ENCODE measurements at places on chromosomes 4 and X.

- no peak for DNase-seq
These were observed 2.1 kb downstream of the JAKMIP1 start for GRCh38 chr4:6198278-6198677.

GRCh38 chr4:62544428-62544827, 1344.3 kb downstream of the ADGRL3 start:
- no peak for DNase-seq

DNA sequence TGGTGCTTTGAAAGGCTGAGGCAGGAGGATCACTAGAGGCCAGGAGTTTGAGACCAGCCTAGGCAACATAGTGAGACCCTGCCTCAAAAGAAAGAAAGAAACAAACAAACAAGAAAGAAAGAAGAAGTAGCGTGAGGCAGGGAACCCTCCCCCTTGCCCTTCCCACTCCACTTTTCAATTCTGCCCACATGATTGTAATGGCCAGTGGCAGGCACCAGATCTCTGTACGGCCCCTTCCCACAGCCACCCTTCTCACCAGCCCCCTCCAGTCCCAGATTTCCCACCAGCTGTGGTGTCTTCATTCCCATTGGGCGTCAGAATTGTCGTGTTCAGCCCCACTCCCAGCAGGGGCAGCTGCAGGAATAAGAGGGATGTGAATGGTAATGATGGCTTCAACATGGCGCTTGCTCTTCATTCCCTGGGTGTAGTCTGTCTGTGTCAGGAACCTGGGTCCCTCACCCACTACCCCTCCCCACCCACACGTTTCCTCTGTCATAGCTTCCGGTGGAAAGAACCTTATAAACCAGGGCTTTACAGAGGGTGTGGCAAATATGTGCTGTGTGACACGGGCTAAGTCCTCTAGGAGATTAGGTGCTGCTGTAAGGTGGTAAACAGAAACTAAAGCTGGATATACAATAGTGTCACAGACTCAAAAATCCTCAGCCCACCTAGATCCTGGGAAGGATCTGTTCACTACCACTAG, at the start of gene IL2RG:
IL2RG (minus strand) TSS at position 437 of the 703 bp plus-strand sequence; CDS start at position 399, 38 bp downstream.
- no peak for DNase-seq

DNA sequence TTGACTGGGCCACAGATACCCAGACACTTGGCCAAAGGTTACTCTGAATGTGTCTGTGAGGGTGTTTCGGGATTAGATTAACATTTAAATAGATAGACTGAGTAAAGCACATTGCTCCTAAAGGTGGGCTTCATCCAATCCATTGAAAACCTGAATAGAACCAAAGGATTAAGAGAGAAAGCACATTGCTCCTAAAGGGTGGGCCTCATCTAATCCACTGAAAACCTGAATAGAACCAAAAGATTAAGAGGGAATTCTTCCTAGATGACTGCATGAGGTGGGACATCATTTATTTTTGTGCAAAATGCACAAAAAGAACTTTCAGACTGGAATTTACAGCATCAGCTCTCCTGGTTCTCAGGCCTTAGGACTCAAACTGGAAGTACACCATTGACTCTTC, 351.2 kb upstream of the PCDH10 start:
- no peak for DNase-seq

DNA sequence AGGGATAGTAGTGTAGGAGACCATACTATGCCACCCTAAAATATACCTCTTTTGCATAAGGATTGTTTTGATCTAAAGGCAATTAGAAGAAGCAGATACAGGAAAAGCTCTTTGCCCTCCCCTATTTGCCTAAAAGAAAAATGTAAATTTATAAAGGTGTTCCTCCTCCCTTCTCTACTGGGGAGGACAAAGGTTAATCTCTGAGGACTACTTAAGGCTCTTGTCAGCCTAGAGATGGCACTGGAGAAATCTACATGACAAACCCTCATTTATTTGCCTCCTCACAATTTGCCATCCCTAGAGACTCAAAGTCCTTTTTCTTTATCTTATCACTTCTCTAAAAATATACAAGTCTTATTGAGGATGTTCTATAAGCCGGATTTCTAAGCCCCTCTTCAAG, 1021.8 kb downstream of the STPG2 start:
- DNase-seq, result no peak

- DNase-seq, result peak; percentile 79
These were observed 15.9 kb downstream of the HMGB2 start for GRCh38 chr4:173318240-173318639.

GRCh38 chrX:120429776-120430540, 39.1 kb downstream of the LAMP2 start:
- peak; percentile 39 for DNase-seq

GRCh38 chr4:144723471-144723870, 77.5 kb downstream of the HHIP start:
- DNase-seq, result no peak

GRCh38 chr4:146450524-146450923, 71.2 kb downstream of the SLC10A7 start:
- no peak for DNase-seq

DNA sequence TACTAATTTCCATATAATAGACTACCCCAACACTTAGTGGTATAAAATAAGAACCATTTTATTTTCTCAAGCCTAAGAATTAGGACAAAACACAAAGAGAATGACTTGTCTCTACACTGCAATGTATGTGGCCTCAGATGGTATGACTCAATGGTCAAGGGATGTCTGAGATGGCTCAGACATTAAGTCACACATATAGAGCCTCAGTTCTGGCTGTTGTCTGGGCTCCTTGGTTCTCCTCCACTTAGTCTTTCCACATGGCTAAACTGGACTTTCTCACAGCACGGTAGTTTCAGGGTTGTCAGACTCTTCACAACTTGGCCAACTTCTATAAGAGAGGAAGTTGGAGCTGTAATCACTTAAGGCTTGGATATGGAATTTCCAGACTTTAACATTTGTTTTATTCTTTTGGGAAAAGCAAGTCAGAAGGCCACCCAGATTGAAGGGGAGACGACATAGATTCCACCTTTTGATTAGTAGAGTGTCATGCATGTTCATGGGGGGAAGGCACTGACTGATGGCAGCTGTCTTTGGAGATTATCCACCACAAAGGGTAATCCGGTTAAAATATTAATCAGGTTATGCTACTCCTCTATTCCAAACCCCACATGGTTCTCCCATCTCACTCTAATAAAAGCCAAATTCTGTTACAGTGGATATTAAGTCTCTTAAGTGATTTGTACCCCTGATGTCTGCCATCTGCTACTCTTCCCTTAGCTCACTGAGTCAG, 9.4 kb downstream of the IL15 start:
- DNase-seq, result no peak

DNA sequence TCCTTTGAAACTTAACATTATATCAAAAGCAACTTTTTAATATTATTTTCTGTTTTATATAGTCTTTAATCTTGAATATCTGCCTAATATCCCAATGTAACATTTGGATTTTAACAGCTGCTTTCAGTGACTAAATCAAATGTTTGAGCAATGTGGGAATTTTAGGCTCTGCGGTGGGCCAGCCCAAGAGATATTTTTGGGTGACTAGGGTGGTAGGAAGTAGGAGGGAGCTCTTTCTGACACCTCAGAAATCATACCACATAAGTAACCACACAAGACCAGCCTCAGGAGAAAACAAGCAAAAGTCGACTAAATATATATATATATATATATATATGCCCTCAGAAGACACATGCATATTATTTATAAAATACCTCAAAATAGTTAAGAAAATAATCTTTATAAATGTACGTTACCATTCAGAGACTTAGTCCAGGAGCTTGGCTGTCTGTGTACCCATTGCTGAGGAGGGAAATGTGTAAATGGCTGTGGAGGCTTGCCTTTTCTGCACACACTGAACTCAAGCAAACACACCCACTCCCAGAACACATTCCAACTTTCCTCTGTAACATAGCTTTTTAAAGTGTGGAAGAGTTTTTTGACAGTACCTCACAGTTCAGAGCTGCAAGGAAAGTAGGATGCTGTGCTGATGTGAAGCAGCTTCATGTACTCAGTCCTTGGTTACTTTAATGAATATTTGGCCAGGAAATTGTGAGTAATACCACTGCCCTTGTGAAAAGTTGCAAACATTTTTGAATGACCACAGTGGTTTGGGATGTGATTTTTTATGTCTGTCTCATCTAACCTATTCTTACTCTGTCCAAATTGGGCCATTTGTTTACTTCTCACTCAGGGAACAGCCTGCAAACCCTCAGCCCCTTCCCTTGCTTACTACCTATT, at the start of gene RTL3:
RTL3 (minus strand) TSS at position 484 of the 900 bp plus-strand sequence. CDS start 908 bp downstream, outside the sequence.
- DNase-seq, result no peak

DNA sequence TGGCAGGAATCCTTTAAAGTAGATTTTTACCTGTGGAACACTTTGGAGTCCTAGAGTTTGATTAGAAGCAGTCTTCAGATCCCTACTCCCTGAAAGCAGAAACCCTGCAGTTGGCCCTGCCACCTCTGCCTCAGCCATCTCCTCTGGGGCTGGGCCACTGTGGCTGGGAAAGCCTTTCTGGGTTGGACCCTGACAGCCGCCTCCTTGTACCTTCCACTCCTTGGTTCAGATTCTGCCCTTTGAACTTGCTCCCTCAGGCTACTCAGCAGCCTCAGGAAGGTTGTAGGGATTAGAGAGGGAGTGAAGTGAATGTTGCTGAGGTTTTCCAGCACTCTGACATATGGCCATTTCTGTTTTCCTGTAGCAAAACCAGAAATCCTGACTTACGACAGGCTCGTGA, 65.5 kb downstream of the KIT start:
- no peak for DNase-seq

DNA sequence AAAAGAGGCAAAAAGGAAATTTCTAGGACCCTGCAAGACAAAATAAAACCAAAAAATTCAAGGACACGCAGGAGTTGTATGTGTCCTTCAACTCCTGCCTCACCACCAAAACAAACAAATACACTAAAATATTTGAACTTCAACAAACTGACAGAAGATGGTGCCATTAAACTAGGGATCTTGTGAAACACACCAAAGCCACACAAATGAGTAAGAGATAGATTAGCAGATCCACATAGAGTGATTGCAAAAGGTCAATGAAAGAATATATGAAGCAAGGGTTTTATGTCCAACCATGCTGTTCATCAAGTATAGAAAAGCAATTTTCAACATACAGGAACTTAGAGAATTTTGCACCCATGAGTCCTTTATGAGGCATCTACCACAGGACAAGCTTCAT, 40.1 kb upstream of the SCML1 start:
- DNase-seq, result no peak

GRCh38 chr4:112288455-112288854, 2.8 kb upstream of the TIFA start:
- no peak for DNase-seq

DNA sequence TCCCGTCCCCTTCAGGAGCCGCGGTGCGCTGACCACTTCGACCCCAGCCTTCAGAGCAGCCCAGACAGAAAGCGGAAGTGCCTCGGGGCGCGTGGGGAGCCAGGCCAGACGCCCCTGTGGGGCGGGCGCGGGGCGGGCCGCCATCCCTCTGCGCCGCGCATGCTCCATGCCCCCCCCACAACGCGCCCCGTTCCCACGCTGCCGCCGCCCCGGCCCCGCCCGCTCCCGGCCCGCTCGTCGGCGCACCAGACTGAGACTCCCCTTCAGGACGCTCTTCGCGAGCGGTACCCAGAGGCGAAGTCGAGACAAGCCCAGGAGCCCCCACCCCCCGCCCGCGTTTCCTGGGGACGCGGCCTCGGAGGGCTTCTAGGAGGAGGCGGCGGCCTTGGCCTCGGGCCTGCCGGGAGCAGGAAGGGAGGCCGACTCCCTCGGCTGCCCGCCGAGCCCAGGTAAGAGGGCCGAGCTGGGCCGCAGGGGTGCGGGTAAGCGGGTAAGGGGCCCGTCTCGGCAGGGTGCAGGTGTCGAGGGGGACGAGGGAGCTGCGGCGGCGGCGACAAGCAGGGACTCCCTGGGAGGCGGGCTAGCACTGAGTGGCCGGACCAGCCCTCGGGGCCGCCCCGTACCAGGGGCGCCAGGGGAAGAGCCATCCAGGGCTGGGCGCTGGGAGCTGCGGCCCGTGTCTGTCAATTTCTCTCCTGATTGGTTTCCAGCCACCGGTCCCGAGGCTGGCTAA, at the start of gene ZFP92:
ZFP92 (plus strand) TSS at position 218 of the 733 bp plus-strand sequence. CDS start 6,851 bp downstream, outside the sequence.
- no peak for DNase-seq

GRCh38 chr4:70893790-70894189, 8.4 kb upstream of the MOB1B start:
- DNase-seq, result no peak

DNA sequence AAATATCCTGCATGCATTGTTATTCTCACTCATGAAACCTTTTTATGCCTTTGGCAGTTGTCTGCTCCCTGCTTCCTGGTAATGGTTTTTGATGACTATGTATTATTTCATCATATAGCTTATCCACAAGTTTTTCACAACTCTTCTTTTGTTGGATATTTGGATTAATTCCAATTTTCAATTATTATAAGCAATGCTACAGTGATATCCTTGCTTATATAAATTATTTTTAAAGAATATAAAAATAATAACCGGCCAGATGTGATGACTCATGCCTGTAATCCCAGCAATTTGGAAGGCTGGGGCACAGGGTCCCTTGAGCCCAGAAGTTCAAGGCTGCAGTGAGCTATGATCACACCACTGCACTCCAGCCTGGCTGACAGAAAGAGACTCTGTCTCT, 47.0 kb downstream of the ASIC5 start:
- DNase-seq, result no peak

DNA sequence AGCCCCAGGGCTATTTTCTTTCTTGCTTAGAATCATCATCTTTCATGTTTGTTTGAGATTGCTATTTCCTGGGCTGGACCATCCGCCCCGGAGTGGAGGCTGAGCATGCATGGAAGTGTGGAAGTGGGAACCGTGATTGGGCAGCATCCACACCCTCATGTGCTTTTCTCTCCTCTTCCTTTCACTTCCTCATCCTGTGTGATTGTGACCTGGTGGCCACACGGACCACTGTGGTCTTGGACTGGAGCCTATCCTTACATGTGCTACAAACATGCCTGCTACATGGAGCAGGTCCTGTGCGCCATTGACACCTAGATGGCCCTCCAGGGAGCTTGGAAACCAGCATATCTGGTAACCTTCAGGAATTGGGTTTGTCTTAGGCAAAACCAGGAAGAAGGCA, 175.9 kb upstream of the LCORL start:
- no peak for DNase-seq
